ENCODE measurements at places on chromosomes 2 and 18. TPM values are rescaled to one million over a fixed set of nuclear protein-coding genes. Genes with fewer than 3 reads are reported as not detected.

The FAM110C gene
- 4.8 TPM for total RNA-seq

- H3K36me3 ChIP-seq: no peaks in the 10 kb centered on the region
- DNase-seq: no peak
- H3K4me1 ChIP-seq: no peaks in the 10 kb centered on the region
- no peak overlapping the region for H3K4me3 ChIP-seq
- H3K27me3 ChIP-seq: no peaks in the 10 kb centered on the region
These were observed 197.6 kb downstream of the SETBP1 start for GRCh38 chr18:44878335-44878734.

- H3K27me3 ChIP-seq: no peaks in the 10 kb centered on the region
- H3K4me3 ChIP-seq: no peak overlapping the region
- H3K27ac ChIP-seq: no peak overlapping the region
- H3K36me3 ChIP-seq: no peaks in the 10 kb centered on the region
- no peak for DNase-seq
These were observed 234.0 kb downstream of the ZNF407 start for GRCh38 chr18:74831571-74832250.

- H3K4me3 ChIP-seq: no peak overlapping the region
- H3K27ac ChIP-seq: peak overlapping the region; percentile 72
- no peaks in the 10 kb centered on the region for H3K27me3 ChIP-seq
- DNase-seq: no peak
These were observed 98.0 kb upstream of the SLC14A2 start for GRCh38 chr18:45517181-45517741.

DNA sequence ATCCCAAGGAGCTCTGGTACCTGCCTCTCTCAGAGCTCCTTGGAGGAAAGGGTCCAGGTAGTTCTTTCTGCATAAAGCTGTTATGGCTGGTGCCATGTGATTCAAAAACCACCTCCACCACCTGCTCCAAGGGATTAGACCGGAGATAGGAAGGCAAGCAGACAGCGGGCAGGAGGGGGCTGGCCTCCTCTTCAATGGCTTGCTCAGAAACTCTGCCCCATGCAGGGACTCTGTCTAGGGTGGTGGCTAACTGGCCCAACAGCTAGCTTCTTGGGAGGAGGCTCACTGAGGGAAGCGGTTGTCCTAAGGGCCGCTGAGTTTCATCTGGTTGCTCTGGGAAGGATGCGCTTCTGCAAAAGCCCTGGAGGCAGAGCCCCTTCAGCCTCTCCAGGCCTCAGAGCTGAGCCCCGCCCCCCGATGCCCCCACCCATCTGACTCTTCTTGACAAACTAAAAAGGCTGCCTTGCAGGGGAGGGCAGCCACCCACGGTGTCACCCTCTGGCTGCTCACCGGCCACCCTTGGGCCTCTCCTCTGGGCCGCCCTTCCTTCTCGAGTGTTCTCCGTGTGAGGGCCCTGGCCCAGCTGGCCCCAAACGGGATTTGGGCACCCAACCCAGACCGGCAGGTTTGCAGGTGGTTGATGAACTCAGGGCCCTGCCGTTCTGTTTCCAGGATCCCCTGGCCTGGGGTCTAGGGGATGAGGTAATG is 90.2 kb downstream of the MCFD2 start:
- no peaks in the 10 kb centered on the region for H3K36me3 ChIP-seq
- DNase-seq: peak; percentile 58
- H3K27me3 ChIP-seq: no peaks in the 10 kb centered on the region
- H3K4me3 ChIP-seq: no peak overlapping the region
